Suprapubic skin (tissue), 4 donors: ENCODE measurements at places on chromosomes 3 and 15. TPM values are rescaled to one million over a fixed set of nuclear protein-coding genes. Genes with fewer than 3 reads are reported as not detected.

CEMIP gene
- total RNA-seq: 9.1 TPM

DNA sequence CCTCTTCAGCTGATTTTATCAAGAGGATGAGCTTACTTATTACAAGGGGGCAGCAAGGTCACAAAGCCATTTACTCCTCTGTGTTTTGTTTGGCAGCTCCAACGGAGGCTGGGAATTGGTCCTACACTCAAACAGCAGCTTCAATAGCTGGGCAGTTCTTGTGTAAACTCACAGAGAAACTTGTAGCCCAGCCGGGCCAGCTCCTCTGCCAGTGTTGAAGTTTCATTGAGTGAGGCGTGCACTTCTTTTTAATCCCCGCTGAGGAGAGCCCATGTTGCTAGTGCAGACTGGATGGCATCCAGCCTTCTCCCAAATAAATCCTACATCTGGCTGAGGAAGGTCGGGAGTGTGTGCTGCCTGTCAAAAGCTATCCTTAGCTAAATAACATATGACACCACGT lies 59.5 kb downstream of the BFSP2 start:
- no peaks in the 10 kb centered on the region for H3K36me3 ChIP-seq
- H3K4me3 ChIP-seq: no peak overlapping the region
- H3K27ac ChIP-seq: no peak overlapping the region
- DNase-seq: no peak
- H3K4me1 ChIP-seq: peaks cover 35% of the 10 kb centered on the region

DNA sequence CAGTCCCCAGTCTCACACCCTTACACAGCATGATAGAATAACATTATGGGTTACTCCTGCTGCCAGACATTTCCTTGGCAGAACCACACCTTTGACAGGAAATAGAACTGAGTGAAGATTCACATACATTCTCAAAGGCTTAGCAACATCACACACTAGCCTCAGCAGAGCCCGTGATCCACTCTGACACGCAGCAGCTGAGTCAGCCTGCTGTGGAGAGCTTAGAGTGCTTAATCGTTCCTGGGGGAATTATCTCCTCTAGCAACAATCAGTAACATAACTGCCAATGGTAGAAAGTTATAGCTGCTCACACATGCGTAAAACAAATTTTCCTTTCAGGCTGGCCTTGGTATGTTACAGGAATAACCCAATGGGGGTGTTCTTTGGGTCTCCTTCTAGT lies 382.1 kb downstream of the GAP43 start:
- H3K27ac ChIP-seq: no peak overlapping the region
- H3K4me3 ChIP-seq: no peak overlapping the region
- no peaks in the 10 kb centered on the region for H3K27me3 ChIP-seq
- DNase-seq: no peak

- peaks cover 35% of the 10 kb centered on the region for H3K4me1 ChIP-seq
- H3K36me3 ChIP-seq: no peaks in the 10 kb centered on the region
- DNase-seq: no peak
- peak overlapping the region; percentile 82 for H3K27ac ChIP-seq
Observed at GRCh38 chr3:188389711-188390342, 235.9 kb downstream of the LPP start.

DNA sequence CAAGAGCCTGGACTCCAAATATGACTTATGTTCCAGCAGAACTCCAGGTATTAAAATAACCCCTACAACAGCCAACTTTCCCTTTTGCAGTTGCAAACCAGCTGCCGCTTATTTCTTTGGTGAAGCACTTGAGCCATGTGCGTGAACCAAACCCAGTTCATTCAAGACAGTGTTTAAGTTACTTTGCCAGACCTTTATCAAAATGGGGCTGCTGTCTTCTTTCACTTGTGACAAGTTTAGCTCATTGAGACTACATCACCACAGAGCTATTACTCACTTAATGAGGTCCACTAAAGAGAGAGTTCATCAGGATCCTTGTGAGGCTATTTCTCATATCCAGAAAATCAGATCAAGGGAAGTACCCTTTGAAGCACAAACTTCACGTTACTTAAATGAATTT lies 2.4 kb upstream of the XRN1 start:
- no peak overlapping the region for H3K27ac ChIP-seq
- no peak for DNase-seq
- H3K4me3 ChIP-seq: no peak overlapping the region
- H3K36me3 ChIP-seq: peaks cover 27% of the 10 kb centered on the region
- H3K27me3 ChIP-seq: no peaks in the 10 kb centered on the region

WDR53 gene
- 3.1 TPM for total RNA-seq

DNA sequence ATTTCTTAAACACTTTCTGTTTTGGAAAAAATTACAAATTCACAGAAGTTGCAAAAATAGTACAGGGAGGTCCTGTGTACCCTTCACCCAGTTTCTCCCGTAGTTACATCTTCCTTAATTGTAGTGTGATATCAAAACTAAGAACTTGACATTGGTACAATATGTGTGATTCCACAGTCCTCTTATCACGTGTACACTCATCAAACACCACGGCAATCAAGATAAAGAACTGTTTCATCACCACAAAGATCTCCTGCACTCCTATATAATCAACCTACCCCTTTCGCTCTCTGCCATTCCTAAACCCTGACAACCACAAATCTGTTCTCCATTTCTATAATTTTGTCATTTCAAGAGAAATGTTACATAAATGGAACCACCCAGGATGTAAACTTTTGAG lies 31.4 kb downstream of the POMGNT2 start:
- H3K4me3 ChIP-seq: no peak overlapping the region
- peaks cover 2% of the 10 kb centered on the region for H3K36me3 ChIP-seq
- no peaks in the 10 kb centered on the region for H3K27me3 ChIP-seq
- no peaks in the 10 kb centered on the region for H3K4me1 ChIP-seq
- no peak for DNase-seq
- H3K27ac ChIP-seq: no peak overlapping the region
